ENCODE measurements at places on chromosomes 3 and 15.

GRCh38 chr15:82172506-82172905, 90.0 kb downstream of the EFL1 start:
- DNase-seq, result no peak

GRCh38 chr3:51620543-51620942, 50.5 kb upstream of the TEX264 start:
- DNase-seq, result no peak

- no peak for DNase-seq
These were observed 23.8 kb upstream of the POLG start for GRCh38 chr15:89358435-89358754.

DNA sequence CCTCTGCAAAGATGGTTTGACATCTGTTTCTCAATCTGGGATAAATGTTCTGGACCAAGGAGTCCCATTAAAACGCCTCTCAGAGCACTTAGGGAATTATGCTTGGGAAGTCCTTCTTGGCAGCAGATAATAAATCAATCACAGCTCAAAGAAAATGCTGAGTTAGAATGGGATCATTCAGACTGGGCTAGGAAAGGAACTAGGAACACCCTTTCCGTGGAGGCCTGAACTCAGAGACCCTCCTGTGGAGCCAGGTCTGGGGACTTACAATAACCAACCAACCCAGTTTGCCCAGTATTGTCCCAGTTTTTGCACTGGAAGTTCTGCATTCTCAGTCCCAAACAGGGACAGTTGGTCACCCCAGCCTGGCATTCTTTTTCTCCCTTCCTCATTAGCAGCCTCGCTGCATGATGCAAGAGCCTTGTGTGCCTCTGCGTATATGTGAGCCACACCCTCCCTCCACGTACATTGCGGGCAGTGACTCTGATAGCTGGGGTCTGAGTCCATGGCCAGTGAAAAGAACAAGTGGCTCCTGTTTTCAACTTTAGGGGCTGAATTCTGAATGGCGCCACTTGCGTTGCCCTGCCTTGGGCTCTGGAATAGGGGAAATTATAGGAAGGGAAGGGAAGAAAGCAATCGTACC, 88.7 kb downstream of the SEMA5B start:
- DNase-seq, result no peak

DNA sequence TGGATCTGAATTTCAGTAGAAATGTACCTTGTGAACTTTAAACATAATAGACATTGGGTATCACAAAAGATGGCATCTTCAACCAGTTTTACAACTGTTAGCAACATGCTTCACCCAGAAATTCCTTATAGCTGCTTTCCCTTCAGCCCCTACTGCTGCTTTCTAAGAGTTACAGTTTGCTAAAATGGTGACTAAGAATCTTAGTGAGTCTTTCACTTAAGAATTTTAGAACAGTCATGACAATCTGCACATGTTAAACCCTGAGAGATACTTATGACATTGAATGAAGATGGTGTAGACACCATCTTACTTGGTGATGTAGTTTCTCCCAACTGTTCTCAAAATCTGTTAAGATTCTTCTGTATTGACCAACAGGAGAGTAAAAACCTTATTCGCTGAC, 129.7 kb upstream of the UBE2E1 start:
- DNase-seq, result no peak

- DNase-seq, result no peak
These were observed 10.4 kb downstream of the CYP8B1 start for GRCh38 chr3:42865256-42865655.

All from RWPE2 (cell line).